ENCODE measurements at places on chromosomes 2 and 18. TPM values are rescaled to one million over a fixed set of nuclear protein-coding genes. Genes with fewer than 3 reads are reported as not detected.

The LAMA1 gene
- total RNA-seq: not detected

The ERFE gene
- total RNA-seq: 0.88 TPM

The DRC1 gene
- total RNA-seq: 0.17 TPM

The TSPYL6 gene
- total RNA-seq: not detected

The MALL gene
- 0.17 TPM for total RNA-seq

The HOXD13 gene
- not detected for total RNA-seq

Data from activated T-cell treated with anti-CD3 and anti-CD28 coated beads, Interleukin-2, amount 50 U/mL, for 72 hours (primary cell).